NCI-H187 (cell line): ENCODE measurements at places on chromosomes 13 and 19.

DNA sequence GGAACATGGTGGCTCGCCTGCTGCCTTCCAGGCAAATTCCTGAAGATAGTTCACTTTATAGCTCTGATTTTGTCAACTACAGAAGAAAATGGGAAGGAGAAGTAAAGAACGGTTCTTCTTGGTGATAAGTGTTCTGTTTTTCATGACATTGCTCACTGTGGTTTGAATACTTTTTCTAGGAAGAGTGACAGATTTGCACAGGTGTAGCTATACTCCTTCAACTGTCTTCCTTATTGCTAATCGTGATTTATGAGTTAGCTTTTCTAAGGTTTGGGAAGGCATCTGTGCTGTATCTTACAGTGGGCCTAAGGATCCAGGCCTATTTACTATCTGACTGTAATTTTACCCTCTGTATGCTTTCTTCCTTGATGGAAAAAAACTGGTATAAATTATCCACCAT, 405.6 kb downstream of the NDFIP2 start:
- DNase-seq, result no peak

DNA sequence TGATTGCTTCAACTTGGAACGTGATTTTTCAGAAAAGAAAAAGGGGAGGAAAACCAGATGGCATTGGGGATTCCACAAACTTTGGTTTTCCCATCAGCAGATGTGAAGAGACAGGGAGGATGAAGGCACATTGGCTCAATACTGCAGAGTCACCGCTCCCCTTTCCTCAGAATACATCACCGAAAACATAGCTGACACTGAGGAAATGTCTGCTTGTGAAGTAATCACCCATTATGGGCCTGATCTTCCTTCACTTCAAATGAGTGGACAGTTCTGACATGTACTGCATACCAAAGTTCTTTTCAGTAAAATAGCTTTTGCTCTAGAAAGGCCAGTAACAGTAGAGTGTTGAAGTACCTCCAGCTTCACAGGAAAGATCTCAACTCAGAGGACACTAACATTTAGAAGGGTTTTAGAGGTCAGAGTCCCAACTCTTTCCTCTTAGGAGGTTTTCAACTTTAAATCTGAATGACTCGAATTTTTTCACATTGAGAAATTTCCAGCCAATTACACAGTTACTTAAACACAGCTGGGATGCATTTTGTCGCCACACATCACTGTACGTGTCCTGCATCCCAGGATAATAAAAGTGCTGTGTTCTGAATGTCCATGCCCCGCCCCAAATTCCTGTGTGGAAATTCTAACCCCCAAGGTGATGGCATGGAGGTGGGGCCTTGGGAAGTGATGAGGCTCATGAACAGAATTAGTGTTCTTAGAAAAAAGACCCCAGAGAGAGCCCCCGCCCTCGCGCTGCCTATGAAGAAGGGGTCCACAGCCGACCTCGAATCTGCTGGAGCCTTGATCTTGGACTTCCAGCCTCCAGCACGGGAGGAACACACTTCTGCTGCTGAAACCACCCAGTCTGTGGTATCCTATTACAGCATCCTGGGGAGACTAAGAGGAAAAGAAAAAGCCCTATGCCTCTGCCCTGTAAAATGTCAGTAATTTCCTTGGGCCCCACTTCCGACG, 77.7 kb downstream of the COL4A1 start:
- DNase-seq, result no peak

GRCh38 chr19:46718934-46719622, 2.2 kb upstream of the PRKD2 start:
- no peak for DNase-seq

GRCh38 chr19:947090-947706, 21.4 kb downstream of the ARID3A start:
- no peak for DNase-seq

DNA sequence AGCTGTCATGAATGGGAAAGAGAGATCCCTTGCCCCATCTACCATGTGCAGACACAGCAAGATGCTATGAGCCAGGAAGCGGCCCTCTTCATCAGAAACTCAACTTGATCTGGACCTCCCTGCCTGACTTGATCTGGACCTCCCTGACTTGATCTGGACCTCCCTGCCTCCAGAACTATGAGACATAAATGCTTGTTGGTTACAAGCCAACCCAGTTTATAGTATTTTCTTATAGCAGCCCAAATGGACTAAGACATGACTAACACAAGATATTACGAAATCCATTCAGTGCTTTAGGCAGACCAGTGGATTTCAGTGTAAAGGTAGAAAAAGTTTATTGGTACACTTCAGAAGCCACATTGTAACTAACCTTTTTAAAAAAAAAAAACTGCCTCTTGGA, 15.6 kb downstream of the PCID2 start:
- no peak for DNase-seq

DNA sequence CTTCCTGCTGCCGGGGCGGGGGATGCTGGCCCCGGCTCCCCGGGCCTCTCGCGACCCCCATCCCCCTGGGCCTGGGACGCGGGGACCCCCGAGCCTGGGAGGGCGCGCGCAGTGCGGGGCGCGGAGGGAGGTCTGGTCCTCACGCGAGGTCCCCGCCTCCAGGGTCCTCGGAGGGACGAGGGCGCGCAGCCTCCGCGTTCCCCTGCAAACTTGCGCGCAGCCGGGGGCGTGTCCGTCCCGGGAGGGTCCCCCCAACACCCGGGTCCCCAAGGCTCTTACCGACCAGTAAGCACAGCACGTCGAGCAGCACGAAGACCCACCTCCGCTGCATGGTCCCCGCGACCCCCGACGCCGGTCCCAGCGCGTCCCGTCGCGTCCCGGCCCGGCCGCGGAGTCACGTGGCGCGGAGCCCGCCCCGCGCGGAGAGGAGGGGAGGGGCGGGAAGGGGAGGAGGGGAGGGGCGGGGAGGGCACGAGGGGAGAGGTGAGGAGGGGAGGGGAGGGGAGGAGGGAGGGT, at the start of gene PLPP2:
PLPP2 (minus strand) TSS at position 398 of the 516 bp plus-strand sequence; CDS start at position 331, 67 bp downstream.
- DNase-seq, result no peak

- no peak for DNase-seq
These were observed 11.4 kb downstream of the ZNF331 start for GRCh38 chr19:53549340-53549739.

GRCh38 chr13:110137680-110138009, 169.3 kb downstream of the COL4A1 start:
- DNase-seq, result no peak

GRCh38 chr13:20174656-20175405, 14.0 kb upstream of the GJA3 start:
- no peak for DNase-seq

DNA sequence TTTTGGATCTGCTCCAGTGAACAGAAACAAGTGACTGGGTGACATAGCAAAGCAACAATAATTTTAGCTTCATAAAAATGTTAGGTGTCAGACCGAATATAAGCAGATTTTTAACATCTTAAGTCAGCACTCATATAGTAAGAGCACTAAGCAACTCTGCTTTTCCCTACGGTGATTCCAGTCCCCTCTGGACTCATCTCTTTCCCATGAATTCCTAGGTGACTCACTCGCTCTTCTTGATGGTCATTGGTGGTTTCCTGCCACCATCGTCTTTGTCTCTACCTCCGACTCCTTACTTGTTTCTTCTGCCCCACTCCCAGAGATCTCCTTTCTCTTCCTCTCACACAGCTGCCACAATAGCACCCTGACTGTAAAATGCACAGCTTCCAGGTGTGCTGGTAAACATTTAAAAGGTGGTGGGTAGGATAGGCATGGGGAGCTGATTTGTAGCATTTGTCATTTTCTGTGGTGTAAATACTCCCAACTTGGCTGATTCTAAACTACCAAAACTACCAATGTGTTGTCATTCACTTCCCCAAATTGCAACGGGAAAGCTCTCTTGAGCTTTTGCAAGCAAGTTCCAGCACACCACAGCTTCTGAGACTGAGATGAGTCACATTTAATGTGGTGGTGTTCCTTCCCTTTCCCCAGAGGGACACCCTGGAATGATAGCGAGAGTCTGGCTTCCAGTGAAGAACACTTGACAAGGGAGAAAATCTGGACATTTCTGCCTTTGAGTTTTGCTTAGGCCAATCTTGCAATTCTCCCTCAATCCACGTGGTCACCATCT, 42.8 kb upstream of the CLDN10 start:
- DNase-seq, result no peak

DNA sequence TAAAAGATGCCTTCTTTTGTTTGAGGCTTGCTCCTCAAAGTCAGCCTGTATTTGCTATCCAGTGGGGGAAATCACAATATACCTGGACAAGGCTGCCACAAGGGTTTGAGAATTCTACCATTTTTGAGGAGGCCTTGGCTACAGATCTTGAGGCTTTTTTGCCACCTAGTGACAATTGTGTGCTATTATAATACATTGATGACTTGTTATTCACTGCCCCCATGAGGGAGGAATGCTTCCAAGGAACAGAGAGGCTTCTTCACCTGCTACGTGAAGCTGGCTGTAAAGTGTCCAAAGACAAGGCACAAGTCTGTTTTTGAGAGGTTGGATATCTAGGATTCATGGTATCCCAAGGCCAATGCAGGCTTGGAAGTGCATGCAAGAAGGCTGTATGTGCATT, 72.5 kb downstream of the ZNF708 start:
- no peak for DNase-seq

- DNase-seq, result peak; percentile 85
These were observed 8.5 kb upstream of the LILRB3 start for GRCh38 chr19:54231077-54231931.
